ENCODE measurements at places on chromosomes 6 and 20. TPM values are rescaled to one million over a fixed set of nuclear protein-coding genes. Genes with fewer than 3 reads are reported as not detected.

PTGIS gene
- 0.14 TPM for total RNA-seq

DNA sequence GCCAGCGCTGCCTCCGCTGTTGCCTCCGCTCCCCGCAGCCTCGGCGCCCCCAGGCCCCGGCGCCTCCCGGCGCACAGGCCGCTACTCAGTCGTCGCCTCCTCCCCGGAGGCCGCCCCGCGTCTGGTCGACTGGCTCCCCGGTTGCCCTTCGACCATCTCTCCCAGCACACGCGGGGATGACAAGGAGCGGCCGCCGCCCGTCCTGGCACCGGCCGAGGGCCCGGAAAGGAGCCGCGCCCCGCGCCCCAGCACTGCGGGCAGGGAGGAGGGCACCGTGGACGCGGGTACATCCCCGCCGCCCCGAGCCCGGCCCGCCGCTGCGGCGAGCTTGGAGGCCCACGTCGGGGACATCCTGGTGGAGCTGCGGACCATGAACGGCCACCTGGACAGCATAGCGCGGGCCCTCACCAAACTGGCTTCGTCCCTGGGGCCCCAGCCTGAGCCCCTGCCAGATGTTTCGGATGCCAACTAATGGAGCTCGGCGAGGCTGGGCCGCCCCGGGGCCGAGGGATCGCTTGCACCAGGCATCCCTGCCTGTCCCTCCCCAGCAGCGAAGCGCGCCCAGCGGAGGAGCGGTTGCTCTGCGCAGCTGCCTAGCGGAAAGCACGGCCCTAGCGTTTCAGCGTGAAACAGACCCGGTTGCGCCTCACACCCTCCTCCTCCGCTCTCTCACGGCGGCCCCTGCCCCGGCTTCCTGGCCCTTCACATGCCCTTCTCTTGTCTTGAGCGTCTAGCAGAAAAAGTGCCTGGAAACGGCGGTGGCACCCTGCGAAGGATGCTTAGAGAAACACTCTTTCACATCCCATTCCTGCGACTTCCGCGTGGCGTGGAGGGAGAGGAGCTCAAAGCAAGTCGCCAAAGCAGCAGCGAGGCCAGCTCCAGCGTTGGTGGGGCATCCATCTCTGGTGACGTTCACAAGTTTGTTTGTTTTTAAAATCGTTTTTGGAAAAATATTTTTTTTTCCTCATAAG is 285.8 kb upstream of the SUPT3H start:
- DNase-seq: no peak

DNA sequence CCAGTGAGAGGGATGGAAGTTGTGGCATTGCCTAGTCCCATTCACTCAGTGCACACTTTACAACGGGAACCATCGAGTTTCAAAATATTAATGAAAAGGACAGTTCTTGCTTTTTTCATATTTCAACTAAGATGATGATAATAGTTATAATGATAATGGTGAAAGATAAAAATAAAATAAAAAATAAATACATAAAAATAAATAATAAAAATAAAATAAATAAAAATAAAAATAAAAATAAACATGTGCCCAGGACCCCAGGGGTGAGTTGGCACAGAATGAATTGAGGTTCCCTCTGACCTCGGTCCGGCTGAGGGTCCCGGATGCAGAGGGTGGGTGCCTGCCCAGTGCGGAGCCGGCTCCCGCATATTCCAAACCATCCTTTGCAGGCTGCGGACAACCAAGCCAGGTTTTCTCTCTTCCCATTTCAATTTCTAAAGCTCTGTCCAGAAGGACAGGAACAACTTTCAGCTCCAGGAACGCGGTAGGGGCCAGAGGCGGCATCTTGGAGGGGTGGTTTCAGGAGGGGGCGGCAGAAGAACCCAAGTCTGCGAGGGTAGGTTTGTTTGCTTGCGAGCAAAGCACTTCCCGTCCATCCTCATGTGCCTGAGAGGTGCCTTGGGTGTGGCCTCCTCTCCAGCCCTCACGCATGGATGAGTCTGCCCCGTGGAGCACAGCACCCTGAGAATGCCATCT is 236.8 kb downstream of the DLL1 start:
- DNase-seq: no peak

DNA sequence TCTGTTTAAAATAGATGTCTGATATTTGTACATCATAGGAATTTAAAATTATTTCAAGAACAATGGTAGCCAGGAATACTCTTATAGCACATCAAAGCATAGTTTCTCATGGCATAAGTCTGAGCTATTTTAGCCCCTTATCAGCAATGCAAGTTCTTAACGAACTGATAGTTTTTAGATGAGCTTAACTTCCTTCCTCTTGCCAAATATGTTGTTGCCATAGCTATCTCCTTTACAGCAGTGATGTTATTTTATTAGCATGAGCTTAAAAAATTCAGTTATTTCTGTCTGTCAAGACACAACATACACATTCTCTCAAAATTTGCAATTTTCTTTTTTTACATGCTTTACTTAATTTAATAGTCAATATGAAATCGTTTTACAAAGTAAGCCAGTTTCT is 867.2 kb downstream of the PHF3 start:
- DNase-seq: no peak

SRSF12 gene
- total RNA-seq: 0.10 TPM

TMEM200A gene
- total RNA-seq: 21.9 TPM

PHIP gene
- 21.8 TPM for total RNA-seq

GRCh38 chr6:54899442-54899841 is 52.9 kb downstream of the FAM83B start:
- no peak for DNase-seq

DNA sequence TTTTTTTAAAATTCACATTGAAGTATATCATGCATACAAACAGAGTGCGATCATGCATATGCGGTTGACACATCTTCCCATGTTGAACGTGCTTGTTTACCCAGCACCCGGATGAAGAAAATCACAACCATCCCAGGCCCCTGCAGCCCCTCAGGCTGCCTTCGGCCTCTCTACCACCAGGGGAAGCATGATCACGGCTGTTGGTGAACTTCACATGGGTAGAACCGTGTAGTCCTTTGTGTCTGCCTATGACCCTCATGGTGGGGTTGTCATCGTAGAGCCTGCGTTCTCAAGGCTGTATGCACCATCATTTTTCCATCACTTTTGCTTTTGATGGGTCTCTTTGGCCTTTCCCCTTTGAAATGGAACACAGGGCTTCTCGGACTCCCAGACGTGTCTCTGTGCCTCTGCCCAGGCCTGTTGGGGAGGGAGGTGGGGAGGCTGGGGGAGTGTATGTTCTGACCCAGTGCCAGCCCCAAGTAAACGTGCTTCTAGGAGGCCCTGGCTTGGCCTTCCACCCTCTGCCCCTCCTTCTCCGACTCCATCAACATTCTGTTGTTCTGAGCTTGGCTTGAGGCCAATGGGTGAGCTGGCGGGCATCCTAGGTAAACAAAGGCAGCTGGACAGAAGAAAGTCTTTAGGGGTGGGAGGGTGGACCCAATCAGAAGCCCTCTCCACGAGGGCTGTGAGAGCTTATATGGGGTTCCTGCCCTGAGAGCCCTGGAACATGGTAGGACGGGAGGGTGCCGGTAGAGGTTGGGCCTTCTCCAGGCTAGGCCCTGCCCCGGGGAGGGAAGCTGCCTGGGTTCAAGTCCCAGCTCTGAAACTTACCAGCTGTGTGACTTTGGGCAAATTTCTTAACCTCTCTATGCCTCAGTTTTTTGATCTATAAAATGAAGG is 39.7 kb downstream of the TGM2 start:
- no peak for DNase-seq

DNA sequence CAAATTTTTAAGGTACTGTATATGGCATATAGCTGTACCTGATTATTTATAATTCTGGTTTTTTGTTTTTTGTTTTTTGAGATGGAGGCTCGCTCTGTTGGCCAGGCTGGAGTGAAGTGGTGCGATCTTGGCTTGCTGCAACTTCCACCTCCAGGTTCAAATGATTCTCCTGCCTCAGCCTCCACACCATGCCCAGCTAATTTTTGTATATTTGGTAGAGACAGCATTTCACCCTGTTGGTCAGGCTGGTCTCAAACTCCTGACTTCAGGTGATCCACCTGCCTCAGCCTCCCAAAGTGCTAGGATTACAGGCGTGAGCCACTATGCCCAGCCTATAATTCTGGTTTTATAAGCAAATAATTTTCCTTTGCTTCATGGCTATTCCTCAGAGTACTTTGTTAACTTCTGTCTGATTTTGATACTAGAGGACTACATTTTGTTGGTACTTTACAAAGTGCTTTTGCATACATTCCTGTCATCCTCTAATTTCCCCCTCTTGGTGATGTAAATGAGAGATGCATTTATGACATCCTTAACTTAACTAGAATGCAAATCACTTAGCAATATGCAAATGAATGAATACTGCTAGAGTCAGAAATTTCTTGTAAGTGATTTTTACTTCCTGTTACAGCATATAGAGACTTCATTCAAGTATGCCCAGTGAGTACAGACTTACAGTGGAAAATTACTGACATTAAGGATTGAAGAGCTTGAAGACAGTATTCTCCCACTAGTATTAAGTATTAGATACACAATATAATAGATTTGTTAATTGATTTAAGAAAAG is 35.7 kb upstream of the ARID1B start:
- no peak for DNase-seq

DNA sequence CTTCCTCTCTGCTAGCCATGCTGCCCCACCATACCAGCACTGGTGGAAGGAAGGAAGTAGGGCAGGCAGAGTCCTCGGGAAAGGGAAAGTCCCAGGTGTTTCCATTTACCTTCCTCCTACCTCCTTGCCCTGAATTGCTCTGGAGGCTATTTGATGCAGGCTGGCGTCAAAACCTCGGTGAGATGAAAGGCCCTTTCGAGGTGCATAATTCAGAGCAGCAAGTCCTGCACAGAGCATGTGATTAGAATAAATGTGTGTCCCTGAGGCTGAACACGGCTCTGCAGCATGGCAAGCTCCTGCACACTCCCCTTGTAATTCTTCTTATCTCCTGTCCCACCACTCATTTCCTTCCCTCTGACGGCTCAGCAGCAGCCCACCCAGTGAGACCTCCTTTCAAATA is 98.7 kb upstream of the LRFN2 start:
- DNase-seq: no peak

DNA sequence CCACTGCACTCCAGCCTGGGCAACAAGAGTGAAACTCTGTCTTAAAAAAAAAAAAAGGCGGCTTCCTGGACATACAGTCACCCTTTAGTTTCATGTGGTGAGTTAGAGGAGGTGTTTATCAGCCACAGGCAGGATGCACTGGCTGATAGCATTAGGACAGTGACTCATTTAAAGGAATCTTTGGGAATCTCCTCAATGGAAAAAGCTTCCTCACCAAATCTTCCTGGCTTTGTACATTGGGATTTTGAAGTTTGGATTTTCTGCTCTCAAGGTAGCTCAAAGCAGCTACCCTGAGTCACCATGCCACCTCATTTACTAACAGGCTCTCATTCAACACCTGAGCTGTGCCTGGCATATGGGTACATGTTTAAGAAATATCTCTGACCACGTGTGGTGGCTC is 20.2 kb downstream of the PRPH2 start:
- DNase-seq: peak; percentile 92

GRCh38 chr6:36033935-36034334 is 6.3 kb downstream of the MAPK14 start:
- no peak for DNase-seq

- DNase-seq: no peak
These were observed 17.9 kb downstream of the GCM1 start for GRCh38 chr6:53130569-53131290.

DNA sequence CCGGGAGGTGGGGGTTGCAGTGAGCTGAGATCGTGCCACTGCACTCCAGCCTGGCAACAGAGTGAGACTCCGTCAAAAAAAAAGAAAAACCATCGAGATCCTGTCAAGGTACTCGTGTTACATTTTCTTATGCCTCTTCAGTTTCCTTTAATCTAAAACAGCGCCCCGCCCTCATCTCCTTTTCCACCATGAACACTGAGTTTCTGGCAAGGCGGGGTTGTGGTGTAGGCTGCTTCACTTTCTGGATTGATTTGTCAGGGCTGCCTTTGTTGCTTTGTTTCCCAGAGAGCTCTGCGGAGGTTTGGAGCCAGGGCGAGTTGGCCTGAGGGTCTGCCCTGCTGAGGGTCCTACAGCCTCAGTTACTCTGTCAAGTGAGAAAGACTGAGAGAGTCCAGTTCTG is 8.9 kb downstream of the ITPR3 start:
- no peak for DNase-seq

DNA sequence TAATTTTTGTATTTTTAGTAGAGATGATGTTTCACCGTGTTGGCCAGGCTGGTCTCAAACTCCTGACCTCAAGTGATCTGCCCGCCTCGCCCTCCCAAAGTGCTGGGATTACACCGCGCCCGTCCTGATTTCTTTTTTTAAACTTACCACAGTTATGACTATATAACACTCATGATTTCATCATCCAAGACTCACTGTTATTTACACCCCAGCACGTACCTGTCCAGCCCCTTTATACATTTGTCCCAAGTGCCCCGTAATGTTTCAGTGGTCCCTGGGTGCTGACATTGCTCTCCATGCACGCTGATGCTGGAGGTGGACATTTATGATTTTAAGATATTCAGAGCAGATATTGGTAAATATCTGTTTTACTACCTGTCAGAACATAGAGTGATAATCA is 219.9 kb upstream of the GMDS start:
- no peak for DNase-seq

- no peak for DNase-seq
These were observed 38.3 kb downstream of the PDRG1 start for GRCh38 chr20:31913431-31914157.

TNF gene
- total RNA-seq: not detected

DNA sequence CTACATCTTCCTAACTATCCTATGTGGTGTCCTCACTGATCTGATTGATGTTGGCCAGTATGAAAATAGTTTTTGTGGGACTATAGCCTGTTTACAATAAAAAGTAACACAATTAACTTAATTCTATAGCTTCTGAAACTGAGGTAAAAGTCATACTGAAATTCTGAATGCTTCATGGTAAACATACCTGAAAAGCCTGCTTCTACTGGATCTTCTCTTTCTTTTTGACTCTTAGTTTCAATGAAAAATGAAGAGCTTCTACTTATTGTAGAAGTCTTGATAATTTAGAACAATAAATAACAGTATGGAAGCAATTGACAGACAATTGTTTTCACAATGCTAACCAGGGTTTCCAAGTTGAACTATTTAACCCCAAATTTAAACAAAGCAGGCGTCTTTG is 383.9 kb upstream of the MMS22L start:
- no peak for DNase-seq

ASIP gene
- total RNA-seq: not detected
